ENCODE measurements at places on chromosomes 4 and X.

DNA sequence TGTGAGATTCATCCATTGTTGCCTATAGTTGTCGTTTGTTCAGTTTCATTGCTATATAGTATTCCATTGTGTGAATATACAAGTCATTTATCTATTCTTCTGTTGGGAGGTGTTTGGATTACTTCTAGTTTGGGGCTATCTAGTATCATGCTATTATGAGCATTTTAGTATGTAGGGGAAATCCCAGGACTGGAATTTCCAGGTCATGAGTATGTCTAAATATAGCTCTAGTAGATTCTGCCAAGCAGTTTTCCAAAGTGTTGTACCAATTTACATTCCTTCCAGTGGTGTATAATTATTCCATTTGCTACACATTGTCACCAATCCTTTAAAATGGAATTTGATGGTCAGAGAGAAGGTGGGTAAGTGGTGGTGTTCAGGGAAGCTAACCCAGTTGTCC lies 30.1 kb downstream of the EGFL6 start:
- no peak for DNase-seq

GRCh38 chrX:40012039-40012867 lies 85.5 kb downstream of the BCOR start:
- DNase-seq = peak; percentile 55

GRCh38 chrX:69876221-69876620 lies 173.5 kb downstream of the AWAT2 start:
- DNase-seq = no peak

- DNase-seq = no peak
Observed at GRCh38 chr4:75698162-75698962, 25.2 kb upstream of the G3BP2 start.

GRCh38 chrX:43868791-43869190 lies 13.5 kb downstream of the MAOB start:
- DNase-seq = peak; percentile 4

DNA sequence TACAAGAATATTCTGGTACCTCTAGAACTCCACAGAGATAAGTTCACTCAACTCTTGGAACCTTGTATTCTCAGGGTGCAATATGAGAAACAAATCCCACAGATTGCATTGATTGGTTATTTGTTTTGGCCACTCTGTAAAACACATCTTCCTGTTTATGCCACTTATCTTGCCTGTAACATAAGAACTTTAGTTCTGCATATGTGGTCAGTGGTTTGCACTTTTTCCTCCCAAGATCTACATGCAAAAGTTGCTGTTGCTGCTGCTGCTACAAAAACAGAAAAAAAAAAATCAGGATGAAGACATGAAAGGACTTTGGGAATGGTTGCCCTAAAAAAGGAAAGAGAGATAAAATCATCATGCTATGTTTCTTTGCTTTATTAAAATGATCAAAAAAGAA lies 9.6 kb downstream of the ODAPH start:
- no peak for DNase-seq

GRCh38 chr4:146256328-146256727 lies 42.0 kb downstream of the REELD1 start:
- no peak for DNase-seq

GRCh38 chr4:21134994-21135393 lies 434.7 kb downstream of the PACRGL start:
- peak; percentile 7 for DNase-seq

GRCh38 chrX:153772316-153773217 lies 8.3 kb upstream of the SRPK3 start:
- DNase-seq = no peak

GRCh38 chrX:50586980-50587379 lies 116.4 kb upstream of the DGKK start:
- DNase-seq = no peak

DNA sequence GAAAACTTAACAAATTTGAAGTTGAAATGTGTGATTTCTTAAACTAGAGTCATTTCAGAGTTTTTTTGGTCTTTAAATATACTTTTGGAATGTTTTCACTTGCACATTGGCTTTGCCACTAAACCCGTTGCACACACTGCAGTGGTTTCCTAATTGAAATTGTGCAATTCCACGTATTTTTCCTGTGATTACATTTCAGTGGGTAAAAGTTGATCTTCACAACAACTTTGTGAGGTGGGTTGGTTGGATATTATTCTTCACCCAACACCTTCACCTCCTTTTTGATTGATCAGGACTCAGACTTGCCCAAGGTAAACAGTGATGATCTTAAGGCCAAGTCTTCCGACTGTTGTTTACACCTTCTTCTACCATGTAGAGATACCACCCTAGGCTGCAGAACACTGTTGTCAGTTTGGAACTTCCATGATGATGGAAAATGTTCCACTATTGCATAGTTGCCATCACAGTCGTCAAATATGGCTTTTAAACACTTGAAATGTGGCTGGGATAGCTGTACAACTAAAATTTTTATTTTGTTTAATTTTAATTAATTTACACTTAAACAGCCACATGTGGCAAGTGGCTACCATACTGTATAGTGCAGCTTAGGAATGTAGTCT lies 13.7 kb downstream of the SEPTIN11 start:
- no peak for DNase-seq

DNA sequence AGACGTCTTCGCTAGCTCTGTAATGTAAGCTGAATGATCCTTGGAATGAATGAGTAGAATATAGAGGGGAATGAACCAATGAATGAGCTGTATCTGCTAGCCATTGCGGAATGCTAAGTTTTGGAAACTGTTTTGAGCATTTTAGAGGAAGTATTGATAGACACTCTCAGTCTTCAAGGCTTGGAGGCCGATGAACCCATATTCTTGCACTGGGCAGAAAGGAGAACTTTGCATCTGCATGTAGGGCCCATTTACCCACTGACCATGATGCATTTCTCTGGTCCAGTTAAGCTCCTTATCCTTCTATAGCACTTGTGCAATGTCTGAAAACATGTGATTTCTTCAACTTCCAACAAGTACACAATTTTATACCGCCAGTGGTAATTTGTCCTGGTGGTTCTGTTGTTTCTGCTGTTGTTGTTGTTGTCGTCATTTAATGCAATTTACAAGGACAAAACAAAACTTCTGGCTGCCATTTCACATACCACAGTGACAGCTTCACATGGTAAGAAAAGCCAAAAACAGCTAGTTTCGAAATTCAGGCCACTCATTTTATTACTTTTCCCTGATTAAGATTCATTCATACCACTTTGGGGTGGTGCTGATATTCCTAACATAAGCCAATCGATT lies 85.0 kb upstream of the MTM1 start:
- DNase-seq = no peak

DNA sequence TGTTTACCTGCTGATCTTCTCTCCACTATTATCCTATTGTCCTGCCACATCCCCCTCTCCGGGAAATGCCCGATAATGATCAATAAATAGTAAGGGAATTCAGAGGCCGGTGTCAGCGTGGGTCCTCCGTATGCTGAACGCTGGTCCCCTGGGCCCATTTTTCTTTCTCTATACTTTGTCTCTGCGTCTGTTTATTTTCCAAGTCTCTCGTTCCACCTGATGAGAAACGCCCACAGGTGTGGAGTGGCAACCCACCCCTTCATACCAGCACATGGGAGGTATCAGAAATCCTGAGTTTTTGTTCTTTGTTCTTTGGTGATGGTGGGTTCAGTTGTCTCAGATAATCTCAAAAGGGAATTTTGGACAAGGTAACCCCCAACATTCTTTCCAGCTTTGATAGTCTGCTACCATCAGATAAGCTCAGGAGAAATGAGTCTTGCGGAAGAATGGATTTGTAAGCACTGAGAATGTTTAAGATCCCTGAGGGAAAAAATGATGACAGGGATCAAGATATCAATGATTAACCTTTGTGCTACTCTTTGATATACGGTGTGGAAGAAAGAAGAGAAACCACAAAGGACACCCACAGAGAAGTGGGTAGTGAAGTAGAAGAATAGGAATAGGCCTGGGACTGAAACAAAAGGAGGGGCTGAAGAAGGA lies 117.9 kb downstream of the CEP44 start:
- DNase-seq = peak; percentile 56

DNA sequence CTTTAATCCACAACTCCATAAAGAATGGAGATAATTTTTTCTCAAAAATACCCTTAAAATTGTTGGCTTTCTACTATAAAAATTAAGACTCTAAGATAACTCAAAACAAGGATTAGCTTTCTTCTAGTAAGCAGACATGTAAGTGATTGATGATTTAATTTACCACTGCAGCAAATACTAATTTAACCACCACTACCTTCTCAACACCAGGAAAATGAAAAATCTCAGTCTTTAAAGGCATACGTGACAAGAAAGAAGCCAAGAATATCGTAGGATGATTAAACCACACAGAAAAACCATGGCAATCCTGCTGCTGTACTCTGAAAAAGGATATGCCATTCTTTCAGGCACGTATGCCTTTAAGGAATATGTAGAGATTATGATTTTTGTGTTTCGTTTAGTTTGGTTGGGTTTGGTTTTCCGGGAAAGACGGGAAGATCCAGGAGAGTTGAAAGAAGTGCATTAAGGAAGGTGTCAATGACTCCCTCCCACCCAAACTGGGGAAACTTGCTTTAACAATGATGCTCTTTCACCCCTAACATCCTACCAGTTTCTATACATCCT lies 881 bp downstream of the LRCH2 start:
- no peak for DNase-seq

- DNase-seq = peak; percentile 72
Observed at GRCh38 chr4:38072578-38072977, 112.4 kb downstream of the PTTG2 start.

GRCh38 chrX:136589966-136590365 lies 58.0 kb downstream of the VGLL1 start:
- no peak for DNase-seq

GRCh38 chr4:185651137-185651677 lies 115.9 kb upstream of the PDLIM3 start:
- no peak for DNase-seq

- no peak for DNase-seq
Observed at GRCh38 chr4:129179276-129179675, 83.3 kb downstream of the C4orf33 start.

DNA sequence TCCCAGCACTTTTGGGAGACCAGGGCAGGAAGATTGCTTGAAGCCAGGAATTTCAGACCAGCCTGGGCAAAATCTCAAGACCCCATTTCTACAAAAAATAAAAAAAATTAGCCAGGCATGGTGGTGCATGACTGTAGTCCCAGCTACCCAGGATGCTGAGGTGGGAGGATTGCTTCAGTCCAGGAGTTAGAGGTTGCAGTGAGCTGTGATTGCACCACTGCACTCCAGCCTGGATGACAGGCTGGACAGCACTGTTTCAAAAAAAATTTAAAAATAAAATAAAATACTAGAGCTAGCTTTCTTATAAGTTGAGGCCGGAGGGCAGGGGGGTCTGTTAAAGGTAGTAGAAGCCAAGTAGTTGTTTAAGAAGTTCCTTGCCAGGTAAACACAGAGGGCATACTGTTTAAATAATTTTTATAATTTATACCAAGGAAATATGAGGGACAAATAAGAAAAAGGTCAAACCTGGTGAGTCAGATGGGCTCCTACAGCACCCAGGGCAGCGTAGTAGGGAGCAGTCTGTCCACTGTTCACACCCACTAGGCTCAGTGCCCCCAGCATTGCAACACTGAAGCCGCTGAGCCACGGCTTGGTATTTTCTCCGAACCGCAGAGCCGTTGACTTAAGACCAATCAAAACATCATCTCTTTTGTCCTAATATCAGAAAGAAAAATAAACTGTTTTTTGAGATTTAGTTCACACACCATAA lies 17.3 kb downstream of the COQ2 start:
- DNase-seq = peak; percentile 96

DNA sequence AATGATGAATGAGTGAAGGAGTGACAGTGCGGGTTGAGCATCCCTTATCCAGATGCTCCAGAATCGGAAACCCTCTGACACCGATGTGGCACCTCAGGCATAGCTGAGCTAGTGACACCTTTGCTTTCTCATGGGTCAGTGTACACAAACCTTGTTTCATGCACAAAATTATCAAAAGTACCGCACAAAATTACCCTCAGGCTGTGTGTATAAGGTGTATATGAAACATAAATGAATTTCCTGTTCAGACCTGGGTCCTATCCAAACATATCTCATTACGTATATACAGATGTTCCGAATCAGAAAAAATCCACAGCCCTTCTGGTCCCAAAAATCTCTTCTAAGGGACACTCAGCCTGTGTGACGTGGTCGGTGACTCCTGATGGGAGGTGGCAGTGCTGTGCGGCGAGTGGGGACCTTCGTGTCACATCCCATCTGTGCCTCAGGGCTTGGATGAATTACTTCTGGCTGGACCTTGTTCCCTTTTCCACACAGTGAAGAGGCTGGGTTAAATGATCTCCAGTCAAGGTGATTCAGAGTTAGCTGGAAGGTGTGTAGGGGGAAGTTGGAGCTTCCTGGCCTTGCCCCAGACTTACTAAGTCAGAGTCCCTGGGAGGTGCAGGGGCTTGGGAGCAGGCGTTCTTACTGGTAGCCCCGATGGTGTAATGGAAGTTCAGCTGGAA lies 18.8 kb downstream of the RGS12 start:
- no peak for DNase-seq

GRCh38 chr4:58809366-58809765 lies 1699.2 kb upstream of the IGFBP7 start:
- no peak for DNase-seq

DNA sequence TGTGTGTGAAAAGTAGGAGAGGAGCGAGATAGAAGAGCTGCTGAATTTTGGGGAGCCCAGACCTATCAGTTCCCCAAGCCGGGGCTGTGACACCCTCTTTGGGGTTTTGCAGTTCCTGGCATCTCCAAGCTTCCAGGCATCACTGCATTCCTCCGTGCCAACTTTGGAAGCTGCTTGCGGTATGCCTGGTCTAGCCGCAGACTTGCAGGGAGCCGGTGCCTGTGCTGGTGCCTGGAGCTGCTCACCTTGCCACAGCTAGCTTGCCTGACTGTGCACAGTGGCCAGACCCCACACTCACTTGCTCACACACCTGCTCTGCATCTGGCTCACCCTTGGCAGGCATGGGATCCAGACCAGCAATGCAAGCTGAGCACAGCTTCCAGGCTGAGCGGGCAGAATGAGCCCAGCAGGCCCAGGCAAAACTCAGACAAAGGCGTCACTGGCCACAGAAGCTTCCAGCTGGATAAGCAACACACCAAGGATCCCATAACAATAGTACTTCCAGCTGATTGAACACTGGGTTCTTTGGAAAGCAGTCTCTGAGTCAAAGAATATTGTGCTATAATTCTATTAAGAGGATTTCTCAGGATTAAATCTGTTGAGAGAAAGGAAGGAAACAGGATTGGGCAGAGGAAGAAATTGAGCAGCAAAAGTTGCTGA lies 390.9 kb downstream of the TEX13C start:
- no peak for DNase-seq

- peak; percentile 41 for DNase-seq
Observed at GRCh38 chr4:104492183-104492771, 2.4 kb downstream of the CXXC4 start.
